ENCODE measurements at places on chromosomes 3 and 15.

- DNase-seq = no peak
Observed at GRCh38 chr3:113776564-113776963, 29.7 kb downstream of the ATP6V1A start.

DNA sequence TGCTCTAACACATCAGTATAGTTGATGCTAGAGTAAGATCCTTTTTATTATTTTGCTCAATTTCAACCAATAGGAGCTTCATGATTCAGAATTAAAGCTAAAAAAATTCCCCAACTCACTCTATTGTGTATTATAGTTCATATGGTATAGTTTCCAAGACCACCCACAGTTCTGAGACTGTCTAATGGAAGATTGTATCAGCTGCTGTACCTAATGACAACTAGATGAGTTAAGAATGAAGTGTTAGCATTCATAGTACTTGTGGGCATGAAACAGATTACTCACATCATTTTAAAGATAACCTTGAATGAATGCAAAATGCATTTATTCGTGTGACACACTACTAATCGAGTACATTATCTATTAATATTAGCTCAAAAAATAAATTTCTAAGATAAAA is 289.9 kb upstream of the ATP11B start:
- DNase-seq = no peak

DNA sequence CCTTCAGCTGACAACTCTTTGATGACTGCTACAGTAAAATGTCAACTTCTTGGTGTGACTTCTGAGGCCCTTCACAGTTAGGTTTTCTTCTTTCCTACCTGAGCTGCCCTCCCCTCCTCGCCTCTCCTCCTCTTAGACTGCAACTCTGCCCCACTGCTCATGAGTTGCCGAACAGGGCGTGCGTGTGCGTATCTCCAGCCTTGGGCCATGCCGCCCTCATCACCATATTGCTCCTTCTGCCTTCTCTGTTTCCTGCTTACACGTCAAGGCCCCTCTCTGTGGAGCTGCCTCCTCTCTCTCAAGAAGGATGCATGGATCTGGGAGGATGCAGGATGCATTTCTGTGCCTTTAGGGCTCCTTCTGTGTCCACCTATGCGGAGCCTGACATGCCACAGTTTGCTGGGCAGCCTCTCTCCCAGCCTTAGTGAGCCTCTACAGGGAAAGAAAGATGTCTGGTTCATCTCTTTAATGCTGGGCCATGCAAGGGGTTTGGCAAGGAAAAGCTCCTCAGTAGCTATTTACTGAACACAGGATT is 205.9 kb downstream of the RPLP1 start:
- DNase-seq = no peak

- DNase-seq = no peak
Observed at GRCh38 chr3:147736226-147736625, 327.1 kb downstream of the ZIC1 start.

DNA sequence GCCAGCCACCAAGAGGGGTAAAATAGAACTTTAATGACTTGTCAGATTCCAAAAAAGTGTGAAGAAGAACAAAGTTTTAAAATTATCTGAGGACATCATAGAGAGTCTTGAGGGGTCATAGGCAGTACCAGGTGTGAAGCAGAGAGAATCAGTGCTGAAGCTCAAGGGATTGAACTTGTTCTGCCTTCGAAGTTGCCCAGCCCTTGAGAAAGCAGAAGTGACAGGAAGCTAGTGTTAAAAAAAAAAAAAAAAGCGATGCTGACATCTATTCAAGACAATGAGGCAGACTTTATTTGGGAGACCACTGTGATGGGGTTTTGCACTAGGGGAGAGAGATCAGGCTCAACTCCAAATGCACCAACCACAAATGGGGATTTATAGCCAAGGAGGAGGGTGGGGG is 21.8 kb downstream of the FBXO22 start:
- DNase-seq = no peak

DNA sequence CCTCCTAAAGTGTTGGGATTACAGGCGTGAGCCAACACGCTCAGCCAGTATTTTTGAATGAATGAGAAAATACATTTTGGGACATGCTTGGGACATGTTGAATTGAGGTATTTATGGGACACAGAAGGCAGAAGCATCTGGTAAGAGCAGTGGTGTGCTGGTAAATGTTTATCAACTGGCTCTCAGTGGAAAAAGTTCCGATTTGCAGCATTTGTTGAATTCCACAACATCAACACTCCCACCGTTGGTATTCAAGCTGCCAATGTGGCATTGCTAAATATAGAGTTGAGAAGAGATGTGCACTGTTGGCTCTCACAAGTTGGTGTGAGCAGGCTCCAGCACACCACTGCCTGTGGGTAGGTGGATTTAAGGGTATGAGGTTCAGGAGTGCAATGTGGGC is 35.8 kb upstream of the LRRFIP2 start:
- no peak for DNase-seq
